ENCODE measurements at places on chromosomes 5 and 9.
A peak's percentile ranks its signal among the peaks of the same experiment; 100 is the strongest.

GRCh38 chr5:58322453-58322852 lies 137.4 kb downstream of the PLK2 start:
- DNase-seq = no peak

DNA sequence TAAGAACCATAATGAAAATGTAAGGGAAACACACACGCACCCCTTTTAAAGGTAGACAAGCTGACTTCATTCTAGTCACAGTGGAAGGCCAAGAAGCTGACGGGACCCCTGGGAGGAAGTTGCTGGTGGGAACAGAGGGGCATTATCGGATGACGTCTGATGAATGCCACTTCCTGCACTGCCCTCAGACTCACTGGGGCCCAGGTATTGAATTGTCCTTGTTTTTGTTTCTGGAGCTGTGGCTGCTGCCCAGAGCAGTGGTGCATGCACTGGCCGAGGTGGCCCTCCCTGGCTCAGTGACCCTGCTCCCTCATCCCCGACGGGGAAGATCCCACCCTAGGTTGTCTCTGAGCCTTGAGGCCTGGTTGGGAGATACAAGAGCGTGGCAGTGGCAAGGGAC lies 15.3 kb upstream of the RPL26L1 start:
- DNase-seq = no peak

DNA sequence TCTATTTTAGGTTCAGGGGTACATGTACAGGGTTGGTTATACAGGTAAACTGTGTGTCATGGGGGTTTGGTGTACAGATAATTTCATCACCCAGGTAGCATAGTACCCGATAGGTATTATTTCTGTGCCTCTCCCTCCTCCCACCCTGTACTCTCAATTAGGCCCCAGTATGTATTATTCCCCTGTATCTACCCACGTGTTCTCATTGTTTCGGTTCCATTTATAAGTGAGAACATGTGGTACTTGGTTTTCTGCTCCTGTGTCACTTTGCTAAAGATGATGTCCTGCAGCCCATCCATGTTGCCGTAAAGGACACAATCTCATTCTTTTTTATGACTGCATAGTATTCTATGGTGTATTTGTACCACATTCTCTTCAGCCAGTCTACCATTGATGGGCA lies 96.8 kb upstream of the SLC24A2 start:
- DNase-seq = no peak

DNA sequence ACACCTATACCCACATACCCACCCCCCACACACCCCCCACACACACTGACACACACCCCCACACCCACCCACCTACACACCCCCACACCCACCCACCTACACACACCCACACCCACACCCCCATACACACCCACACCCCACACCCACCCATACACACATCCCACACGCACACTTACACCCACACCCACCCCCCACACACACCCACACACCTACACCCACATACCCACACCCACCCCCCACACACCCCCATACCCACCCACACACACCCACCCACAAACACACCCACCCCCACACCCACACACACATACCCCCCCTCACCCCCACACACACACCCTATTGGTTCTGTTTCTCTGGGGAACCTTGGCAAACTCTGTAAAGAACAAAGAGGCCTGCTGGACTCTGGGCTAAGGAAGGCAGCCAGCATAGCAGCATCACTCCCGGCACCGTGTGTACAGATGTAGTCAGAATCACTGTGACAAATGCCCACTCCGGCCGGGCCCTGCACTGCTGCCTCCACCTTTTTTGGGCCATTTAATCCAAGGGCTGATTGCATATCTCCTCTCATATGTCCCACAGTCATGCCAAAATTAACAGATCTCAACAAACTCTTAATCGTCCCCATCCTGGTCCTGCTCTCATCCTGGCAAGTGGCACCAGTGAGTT lies 42.3 kb downstream of the COL23A1 start:
- no peak for DNase-seq

DNA sequence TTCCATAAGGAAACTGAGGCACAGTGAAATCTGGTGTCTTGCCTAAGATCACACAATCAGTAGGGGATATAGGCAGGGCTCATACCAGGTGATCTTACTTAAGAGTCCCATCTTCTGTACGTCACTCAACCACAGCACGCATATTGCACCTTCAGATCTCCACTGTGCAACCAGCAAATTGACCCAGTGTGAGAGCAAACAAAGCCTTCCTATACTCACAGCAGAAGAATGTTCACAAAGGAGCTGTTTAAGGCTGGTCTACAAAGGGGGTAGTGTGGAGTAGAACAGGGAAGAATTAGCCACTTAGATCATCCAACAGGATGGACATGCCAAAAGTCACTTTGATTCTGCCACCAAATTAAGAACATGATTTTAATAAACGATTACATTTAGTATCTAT lies 305.9 kb downstream of the SLIT3 start:
- DNase-seq = no peak

DNA sequence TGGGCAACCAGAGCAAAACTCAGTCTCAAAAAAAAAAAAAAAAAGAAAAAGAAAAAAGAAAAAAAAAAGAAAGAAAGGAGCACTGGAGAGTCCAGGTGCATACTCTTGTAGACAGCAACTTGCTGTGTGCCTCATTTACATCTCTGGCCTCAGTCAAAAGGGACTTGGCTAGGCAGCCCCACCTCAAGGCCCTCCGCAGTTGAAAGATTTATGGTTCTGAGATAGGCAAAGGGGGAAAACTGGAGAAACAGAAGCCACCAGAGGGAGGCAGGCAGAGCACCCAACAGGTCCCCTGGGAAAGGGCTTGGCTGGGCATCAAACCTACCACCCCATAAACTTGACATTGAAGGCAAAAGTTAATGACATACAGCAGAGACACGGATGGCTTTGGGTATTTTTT lies 6.1 kb downstream of the ORM2 start:
- DNase-seq = no peak

DNA sequence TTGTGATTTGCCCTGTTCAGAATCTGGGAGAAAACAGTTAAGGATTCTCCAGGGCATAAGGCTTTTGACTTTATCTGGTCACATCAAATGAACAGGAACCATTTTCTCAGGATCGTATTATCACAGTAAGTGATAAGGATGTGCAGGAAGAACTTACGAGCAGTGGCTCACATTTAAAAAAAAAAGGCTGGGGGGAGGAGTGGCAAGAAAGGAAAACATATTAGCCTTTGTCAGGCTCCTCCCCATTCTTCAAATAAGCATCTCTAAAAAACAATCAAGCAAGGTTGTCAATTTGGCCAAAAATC lies 234.3 kb upstream of the TMEM161B start:
- DNase-seq = no peak

DNA sequence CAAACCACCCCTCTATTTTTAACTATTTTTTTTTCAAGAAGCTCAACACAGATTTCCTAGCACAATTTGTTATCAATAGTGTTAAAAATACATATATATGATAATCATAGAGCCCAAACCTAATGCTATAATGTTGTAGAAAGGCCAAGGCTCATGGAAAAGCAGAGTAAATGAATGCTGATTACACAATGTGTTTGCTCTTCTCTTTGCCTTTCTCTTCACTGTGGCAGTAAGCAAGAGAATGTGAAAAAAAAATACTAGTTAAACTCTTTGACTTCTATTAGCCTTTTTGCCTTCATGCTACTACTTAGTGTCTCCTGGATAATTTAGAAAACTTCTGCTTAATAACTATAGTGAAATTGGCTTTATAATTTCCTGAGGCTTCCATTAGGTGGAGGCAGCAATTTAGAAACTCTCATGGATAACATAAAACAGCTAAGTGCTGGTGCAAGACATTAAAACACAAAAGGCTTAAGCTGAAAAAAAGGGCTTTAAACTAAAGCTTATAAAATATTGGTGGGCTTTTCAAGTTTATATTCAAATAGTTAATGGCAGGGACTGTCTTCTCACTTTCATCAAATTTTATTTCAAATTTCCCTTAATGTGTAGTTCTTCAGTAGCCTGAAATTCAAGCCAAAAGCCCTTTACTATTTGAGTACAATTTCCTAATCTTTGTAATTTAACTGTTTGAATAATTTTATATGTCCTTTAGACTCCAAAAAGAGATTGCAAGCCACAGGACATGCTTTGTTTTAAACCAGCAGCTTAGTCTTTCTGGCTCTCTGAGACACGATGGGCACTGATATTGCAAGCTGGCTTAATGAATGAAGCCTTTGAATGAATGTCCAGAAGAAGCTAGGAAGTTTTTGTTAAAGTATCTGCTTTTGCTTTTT lies 2031.8 kb upstream of the CDH6 start:
- no peak for DNase-seq

- no peak for DNase-seq
These were observed 89.6 kb upstream of the LRRTM2 start for GRCh38 chr5:138964647-138965201.

DNA sequence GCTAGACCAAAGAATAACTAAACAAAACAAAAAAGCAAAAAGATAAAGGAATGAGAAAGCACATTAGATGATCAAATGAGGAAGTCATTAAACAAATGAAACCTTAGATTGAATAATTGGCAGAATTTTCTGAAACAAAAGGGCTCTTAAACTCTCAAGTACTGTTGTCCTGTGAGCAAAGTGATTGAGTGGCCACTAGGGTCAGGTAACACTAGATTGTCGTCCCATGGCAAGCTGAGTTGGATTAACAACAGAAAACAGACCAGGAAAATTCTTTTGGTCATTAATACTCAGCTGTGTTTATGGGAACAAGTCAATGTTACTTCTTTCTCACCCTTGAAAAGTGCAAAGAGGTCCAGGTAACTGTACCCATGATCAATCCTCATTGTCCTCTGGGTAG lies 81.6 kb upstream of the MRPS30 start:
- DNase-seq = no peak

DNA sequence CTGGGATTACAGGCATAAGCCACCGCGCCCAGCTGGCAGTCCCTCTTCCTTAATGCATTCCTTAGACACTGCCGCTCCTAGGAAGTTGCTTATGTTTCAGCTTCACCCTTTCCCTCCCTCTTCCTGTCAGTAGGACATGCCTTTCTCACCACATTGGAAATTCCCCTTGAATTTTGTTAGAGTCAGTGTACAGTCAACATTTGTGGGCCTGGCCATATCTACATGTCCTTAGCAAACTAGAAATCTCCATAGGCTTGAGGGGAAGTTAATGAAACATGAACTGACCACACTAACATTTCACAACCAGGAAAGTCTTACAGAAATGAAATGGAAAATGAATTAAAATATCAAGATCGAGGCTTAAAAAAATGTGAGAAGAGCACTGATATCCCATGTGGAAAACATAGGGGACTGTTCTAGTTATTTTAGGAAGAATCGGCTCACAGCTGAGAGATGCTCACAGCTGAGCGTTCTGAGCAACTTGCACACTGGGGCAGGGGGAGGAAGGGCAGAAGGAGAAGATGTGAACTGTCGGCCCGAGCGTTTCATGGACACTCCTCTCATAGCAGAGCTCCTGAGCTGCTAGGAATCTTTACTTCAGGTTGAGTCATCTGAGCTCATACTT lies 21.1 kb upstream of the LVRN start:
- peak; percentile 35 for DNase-seq

DNA sequence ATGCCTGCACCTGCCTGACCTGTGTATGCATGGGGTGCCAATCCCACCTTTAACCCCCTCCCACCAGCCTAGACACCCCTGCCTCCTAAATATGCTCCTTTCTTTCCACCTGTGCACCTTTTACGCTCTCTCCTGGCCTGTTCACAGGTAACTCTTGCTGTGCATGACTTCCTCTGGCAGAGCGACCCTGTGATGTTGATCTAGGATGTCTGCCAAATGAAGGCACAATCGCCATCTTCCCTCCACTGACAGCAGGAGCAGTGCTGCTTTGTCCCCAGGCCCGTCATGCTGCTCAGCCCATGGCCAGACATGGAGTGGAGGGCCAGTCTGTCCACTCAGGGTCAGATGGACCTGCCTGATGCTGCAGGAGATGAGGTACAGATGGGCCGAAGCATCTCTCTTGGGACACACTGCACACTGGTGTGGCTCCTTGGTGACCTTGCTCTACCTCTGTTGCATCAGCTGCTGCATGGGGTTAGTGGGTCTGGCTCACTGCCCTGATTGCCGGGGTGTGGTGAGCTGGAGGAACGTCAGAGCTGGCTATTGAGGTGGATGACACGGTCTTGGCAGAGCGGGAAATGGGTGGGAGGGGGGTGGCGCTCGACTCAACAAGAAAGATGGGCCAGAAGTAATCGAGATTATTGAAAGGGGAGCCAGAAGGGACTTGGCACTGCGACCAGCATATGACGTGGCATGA lies 101.7 kb upstream of the PITX1 start:
- DNase-seq = no peak

- DNase-seq = no peak
These were observed 1087.7 kb upstream of the SEMA6A start for GRCh38 chr5:117662361-117662760.

- DNase-seq = no peak
These were observed 17.0 kb downstream of the NIPSNAP3B start for GRCh38 chr9:104780796-104781395.

DNA sequence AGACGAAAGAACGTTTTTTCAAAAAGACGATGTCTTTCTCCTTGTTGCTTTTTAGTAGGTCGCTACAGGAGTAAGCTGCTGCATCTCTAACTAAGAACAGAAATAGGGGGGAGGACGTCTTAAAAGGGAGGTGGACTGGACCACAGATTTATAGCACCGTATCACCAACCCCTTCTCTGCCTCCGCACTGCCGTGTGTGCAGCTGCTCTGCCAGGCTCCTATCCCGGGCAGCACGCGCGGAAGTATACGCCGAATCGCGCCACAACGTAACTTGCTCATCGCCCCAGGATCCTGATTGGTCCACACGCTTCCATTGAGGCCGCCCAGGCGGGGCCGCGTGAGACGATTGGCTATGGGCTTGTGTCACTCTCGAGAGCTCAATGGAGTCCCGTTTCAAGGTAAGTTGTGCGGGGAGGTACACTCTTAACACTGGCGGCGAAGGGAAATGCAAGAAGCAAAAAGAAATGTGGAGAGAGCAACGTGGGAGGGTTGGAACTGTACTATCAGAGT lies at the start of gene ELAVL2:
TSS of gene ELAVL2 (minus strand) at position 121 of the 510 bp plus-strand sequence. CDS start 64,006 bp downstream, outside the sequence.
- DNase-seq = peak; percentile 77

GRCh38 chr9:36029765-36030528 lies 6.8 kb upstream of the RECK start:
- DNase-seq = peak; percentile 76

DNA sequence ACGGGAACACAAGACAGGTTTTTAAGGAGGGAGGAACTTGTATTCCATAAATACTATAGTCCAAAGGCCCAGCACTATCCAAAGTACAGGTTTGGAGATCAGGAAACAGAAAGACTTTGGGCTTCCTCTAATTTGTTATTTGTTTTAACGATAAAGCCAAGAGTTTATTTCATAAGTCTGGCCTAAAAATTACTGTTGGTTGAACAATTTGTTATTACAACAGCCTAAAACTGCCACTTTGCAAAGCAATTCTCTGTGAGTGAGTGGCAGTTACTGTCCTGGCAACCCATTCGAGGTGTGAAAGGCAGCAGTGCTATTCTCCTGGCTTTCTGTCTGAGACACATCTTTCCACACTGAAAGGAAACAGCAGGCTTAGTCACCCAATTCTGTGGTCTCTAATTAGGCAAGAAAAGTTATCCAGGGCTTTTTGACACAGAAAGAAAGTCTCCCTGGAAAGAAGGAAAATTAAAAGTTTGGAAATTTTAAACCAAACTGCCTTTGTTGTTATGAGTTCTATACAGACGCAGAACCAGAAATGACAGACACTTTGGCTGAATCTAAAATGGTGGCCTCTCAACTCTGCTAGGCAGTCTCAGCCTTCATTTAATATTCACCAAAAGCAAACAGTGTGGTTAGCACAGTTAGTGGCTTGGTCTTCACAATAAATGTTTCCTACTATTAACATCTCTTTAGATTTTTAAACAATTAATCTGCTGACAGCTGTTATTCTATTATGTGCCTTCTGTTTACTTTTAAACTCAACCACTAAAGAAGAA lies 33.9 kb downstream of the PSMB7 start:
- DNase-seq = no peak

Data from kidney epithelial cell (primary cell).